ENCODE measurements at places on chromosomes 1 and 21. TPM values are rescaled to one million over a fixed set of nuclear protein-coding genes. Genes with fewer than 3 reads are reported as not detected.

The OR2T35 gene
- not detected for polyA plus RNA-seq

The MROH9 gene
- polyA plus RNA-seq, result 0.04 TPM

The SUMO3 gene
- 132 TPM for polyA plus RNA-seq

The MRPL39 gene
- polyA plus RNA-seq, result 33.2 TPM

The ZNF695 gene
- polyA plus RNA-seq, result 0.89 TPM

The ATP1A4 gene
- polyA plus RNA-seq, result not detected

The PLCH2 gene
- polyA plus RNA-seq, result 74.0 TPM

The SPATA1 gene
- 0.25 TPM for polyA plus RNA-seq

The ZNF697 gene
- polyA plus RNA-seq, result 3.3 TPM

The PLA2G2A gene
- polyA plus RNA-seq, result not detected

The SCCPDH gene
- 3.2 TPM for polyA plus RNA-seq

Data from keratinocyte (primary cell).